Activated CD8-positive, alpha-beta memory T cell treated with anti-CD3 and anti-CD28 coated beads, Interleukin-2, amount 10 ng/mL, durations not matched to agents 7 days and 5 days (primary cell): ENCODE measurements at places on chromosomes 3 and 15. TPM values are rescaled to one million over a fixed set of nuclear protein-coding genes. Genes with fewer than 3 reads are reported as not detected.

The CHRNB4 gene
- total RNA-seq = not detected

The SEMA6D gene
- total RNA-seq = not detected

The GHRL gene
- not detected for total RNA-seq

The FBLN2 gene
- not detected for total RNA-seq

The NANOGP8 gene
- total RNA-seq = not detected

The KLHL24 gene
- total RNA-seq = 14.4 TPM

The FANCI gene
- 206 TPM for total RNA-seq

The ABI3BP gene
- 1.2 TPM for total RNA-seq

The STRIT1 gene
- not detected for total RNA-seq

The KLHL40 gene
- not detected for total RNA-seq

The SCAMP5 gene
- 0.61 TPM for total RNA-seq

The EMC7 gene
- 76.5 TPM for total RNA-seq

The HCN4 gene
- not detected for total RNA-seq

The KBTBD12 gene
- total RNA-seq = not detected

The CCDC13 gene
- total RNA-seq = 0.41 TPM

The FSTL1 gene
- total RNA-seq = 1.3 TPM

The GCSAM gene
- total RNA-seq = 9.5 TPM

The ARGFX gene
- not detected for total RNA-seq

The RFTN1 gene
- total RNA-seq = 96.7 TPM

The STARD5 gene
- total RNA-seq = 5.2 TPM

The RTP4 gene
- 24.3 TPM for total RNA-seq

The TERC gene
- total RNA-seq = 10.5 TPM

The PROS1 gene
- total RNA-seq = 0.84 TPM

The FANCD2OS gene
- not detected for total RNA-seq

The CHST2 gene
- total RNA-seq = 16.3 TPM

The PLCH1 gene
- 0.58 TPM for total RNA-seq

The ITGA11 gene
- 0.02 TPM for total RNA-seq

The ACSBG1 gene
- 0.28 TPM for total RNA-seq

The PAQR9 gene
- not detected for total RNA-seq

The ZNF860 gene
- total RNA-seq = not detected

The LRRIQ4 gene
- total RNA-seq = 0.35 TPM

The NMNAT3 gene
- total RNA-seq = 0.55 TPM

The ZNF502 gene
- 1.3 TPM for total RNA-seq

The ACKR2 gene
- 2.6 TPM for total RNA-seq

The TTLL13 gene
- total RNA-seq = 0.80 TPM

The TBC1D21 gene
- not detected for total RNA-seq

The CEP19 gene
- total RNA-seq = 4.1 TPM

The MAP4 gene
- 126 TPM for total RNA-seq

The CELF6 gene
- 0.33 TPM for total RNA-seq

The SLC28A1 gene
- not detected for total RNA-seq

The CACNA2D3 gene
- total RNA-seq = not detected

The CCRL2 gene
- 10.0 TPM for total RNA-seq

The INKA1 gene
- total RNA-seq = 0.73 TPM

The CHRFAM7A gene
- total RNA-seq = 2.1 TPM

The GNAT1 gene
- total RNA-seq = not detected

The TM6SF1 gene
- 13.3 TPM for total RNA-seq
